ENCODE measurements at places on chromosomes 16 and 17.
A peak's percentile ranks its signal among the peaks of the same experiment; 100 is the strongest.

DNA sequence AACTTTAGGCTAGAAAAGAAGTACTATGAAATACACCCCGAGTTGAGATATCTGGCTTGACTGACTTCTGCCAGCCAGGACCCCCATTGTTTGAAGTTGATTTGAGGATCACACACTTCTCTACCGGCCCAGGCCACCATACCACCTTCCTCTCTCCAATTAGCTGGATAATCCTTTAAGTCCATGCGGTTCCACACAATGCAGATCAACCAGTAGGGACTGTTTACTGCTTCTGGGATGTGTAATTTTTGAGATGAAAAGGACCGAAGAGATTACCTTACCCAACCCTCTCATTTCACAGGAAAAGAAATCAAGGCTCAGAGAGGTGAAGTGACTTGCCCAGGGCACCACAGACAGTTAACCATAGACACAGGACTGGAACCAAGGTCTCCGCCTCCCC lies 20.5 kb downstream of the ERN1 start:
- DNase-seq = no peak

DNA sequence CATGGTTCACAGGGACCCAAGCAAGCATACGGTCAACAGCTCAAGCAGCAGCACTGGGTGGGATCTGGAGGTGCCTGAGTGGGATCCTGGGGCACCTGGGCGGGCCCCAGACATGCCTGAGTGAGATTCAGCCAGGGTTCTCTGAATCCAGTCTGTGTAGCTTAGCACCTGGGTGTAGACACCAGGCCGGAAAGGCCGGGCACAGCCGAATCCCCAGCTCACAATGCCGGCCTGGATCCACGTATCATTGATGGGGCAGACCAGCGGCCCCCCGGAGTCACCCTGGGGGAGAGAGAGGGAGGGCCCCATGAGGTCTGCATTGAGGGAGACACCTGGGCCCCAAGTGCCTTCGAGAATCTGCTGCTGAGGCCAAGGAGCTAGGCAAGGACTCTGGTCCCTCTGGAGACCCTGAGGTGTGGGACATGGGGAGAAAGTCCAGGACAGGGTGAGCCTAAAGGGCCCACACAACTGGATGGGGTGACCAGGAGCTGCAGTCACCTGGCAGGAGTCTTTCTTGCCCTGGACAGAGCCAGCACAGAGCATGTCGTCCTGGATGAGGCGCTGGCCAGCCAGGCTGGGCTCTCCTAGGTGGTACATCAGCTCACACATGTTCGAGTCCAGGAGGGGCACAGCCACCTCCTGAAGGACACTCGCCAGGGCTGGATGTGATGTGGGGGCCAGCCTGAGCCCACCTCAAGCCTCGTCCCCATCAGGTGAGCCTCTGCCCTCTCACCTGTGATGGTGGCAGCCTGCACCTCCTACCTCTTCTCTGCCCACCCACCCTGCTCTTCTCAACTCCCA lies 9.7 kb downstream of the ZG16B start:
- no peak for DNase-seq

DNA sequence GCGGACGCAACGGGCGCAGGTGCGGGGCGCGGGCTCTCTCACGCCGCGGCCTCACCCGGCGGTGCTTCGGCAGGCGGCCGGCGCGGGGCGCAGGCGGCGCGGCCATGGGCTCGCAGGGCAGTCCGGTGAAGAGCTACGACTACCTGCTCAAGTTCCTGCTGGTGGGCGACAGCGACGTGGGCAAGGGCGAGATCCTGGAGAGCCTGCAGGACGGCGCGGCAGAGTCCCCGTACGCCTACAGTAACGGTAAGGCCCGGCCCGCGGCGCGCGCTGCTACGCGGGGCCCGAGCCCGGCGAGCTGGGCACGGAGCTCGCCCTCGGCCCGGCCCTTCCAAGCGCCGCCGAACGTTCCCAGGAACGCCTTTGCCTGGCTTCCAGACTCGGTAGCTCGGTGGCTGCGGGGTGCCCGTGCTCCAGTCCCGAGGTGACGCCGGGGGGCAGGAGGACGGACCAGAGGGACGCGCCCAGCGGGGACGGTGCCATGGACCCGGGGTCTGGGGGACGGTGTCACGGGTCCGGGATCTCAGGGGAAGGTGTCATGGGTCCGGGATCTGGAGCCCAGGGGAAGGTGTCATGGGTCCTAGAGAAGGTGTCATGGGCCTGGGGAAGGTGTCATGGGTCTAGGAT lies 435 bp downstream of the RAB40C start:
- DNase-seq = peak; percentile 51

GRCh38 chr17:77214328-77214727 lies 73.6 kb downstream of the SEC14L1 start:
- no peak for DNase-seq

DNA sequence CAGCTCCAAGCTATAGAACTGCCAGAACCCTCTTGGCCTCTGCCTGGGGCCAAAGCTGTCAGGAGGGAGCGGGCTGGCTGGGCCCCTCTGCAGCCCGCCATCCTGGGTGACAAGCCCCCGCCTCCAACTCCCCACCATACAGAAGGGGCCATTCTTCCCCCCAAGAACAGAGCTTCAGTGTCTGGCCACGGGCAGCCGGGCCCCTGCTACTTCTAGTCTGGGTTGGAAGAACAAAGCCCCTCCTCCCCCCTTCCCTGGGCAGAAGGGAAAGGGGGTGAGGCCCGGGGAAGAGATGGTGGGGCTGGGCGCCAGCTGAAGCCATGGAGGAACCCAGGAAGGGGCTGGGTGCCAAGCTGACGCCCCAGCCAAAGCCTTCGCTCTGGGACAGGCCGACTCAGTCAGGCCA lies 9.0 kb downstream of the NAT9 start:
- DNase-seq = no peak

- DNase-seq = no peak
These were observed 9.0 kb upstream of the NKD1 start for GRCh38 chr16:50539053-50539695.

- DNase-seq = peak; percentile 78
These were observed 98.3 kb downstream of the PITPNC1 start for GRCh38 chr17:67475161-67475937.

DNA sequence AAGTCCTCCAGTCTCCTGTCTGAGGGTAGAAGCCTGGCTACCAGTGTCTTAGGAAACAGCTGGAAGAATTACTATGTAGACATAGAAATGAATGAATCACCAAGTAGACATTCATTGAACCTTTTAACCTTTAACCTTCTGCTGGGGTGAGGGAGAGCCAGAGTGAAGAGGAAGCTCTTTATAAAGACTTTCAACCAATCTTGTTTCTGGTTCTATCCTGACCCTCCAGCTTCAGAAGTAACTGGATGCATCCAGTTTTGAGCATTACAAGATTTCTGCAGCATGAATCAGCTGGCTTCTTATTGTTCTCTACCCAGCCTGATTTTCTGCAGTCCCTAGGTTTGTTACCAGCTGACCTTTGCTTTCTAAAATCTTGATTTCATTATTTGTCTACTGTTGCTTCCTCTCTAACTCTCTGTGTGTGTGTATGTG lies 8.5 kb downstream of the TEKT1 start:
- peak; percentile 13 for DNase-seq

DNA sequence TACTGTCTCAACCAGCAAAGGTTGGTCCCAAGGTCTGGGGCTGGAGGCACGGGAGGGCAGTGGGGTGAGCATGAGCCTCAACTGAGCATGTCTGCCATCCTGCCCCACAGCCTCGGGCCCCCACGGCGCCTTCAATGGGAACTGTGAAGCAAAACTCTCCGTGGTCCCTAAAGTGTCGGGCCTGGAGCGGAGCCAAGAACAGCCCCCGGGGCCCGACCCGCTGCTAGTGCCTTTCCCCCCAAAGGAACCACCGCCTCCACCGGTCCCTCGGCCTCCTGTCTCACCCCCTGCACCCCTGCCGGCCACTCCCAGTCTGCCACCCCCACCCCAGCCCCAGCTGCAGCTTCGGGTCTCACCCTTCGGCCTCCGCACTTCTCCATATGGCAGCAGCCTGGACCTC lies 4.2 kb downstream of the FBRS start:
- no peak for DNase-seq

GRCh38 chr17:80738020-80738808 lies 193.6 kb downstream of the RPTOR start:
- no peak for DNase-seq

DNA sequence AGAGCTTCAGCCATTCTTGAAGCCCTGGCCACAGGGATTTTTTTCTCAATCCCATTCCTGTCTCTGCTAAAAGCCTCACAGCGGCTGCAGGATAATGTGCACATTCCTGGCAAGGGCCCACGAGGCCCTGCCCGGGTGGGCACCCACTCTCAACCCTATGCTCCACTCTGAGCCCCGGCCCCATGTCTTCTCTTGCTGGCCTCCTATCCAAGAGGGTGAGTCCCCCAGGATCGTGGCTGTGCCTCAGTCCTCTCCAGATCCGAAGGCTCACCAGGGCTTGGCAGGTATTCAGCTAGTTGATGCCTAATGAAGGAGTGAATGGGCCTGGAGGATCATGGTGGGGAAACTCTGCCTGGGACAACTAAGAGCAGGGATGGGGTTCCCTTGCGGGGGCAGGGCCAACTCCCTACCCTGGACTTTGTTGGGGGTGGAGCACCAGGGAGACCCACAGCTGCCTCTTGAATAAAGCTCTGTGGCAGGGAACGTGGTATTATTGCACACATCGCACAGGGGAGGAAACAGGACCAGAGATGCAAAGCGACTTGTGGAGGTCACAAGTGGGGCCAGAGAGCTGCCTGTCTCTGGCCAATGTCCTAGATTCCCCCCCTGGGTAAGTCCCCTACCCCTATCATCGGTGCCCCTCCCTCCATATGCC lies 5.4 kb downstream of the ARHGAP27 start:
- DNase-seq = no peak

DNA sequence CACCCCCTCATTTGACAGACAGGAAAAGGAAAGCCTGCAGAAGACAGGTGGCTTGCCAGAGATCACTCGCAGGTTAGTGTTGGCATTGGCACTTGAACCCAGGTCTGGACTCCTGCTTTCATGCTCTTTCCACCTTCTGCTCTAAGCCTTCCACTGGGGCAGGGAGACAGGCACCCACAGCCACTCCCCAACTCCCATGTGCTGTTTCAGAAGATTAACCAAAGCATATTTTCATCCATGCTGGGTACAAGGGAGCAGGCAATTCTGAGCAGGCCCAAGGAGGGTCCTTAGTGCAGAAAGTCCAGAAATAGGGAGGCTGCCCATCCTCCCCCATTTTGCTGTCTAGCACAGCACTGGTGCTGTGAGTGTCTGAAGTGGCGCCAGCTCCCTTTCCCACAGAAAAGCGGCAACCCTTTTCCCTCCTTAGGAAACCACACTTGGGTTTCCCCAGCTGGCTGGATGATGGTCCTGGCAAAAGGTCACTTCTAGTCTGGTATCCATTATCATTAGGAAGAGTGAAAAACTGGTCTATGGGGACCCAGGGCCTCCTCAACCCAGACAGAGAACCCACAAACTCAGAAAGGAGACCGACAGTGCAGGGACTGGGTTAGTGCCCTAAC lies 2.0 kb upstream of the CAVIN1 start:
- DNase-seq = no peak

DNA sequence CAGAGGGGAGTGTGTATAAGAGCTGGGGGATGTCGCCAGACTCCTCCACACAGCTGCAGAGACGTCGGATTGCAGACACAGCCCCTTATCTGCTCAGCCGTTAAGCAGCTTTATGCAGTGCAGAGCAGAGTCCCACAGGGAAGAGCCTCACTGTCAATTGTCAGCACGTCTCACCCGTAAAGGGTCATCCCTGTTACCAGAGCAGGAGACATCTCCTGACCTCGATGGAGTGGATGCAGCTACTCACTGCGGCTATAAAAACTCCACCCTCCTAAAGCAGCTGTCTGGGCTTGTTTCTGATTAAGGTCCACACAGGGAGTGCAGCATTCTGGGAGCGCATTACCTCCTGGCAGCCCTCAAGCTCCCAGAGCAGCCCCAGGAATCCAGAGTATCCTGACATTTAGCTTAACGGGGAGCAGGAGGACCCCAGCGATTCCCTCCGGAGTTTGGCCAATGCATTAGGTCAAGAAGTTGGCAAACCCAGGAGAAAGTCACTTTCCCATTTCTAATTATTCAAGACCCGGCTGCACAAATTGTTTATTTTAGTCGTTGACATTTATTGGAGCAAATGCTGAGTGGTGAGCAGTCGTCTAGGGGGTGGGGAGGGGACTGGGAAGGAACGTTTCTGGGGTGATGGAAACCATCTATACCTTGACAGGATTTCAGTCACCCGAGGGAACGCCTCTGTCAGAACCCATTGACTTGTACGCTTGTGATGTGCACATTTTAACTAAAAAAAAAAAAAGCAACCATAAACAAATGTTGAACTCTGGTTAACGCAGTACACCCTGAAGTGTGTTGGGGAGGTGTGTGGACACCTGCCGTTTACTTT lies 100.0 kb upstream of the ZNF469 start:
- no peak for DNase-seq

GRCh38 chr17:67531291-67531690 lies 154.2 kb downstream of the PITPNC1 start:
- no peak for DNase-seq

DNA sequence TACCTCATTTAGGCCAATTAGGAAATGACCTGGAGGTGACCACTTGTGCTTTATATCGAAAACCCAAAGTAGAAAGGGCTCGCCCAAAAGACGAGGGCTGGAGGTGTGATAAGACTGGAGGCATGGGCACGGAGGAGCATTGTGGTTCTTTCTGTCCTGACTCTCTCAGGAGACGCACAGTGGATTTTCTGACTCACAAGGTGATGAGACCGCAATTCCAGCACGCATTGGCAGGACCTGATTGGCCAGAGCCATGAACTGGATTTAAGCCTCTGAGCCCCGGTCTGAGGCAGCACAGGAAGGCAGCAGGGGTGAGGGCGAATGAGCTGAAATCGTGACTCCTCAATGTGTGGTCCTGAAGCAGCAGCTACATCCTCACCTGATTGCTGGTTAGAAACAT lies 559.1 kb upstream of the SALL1 start:
- no peak for DNase-seq

DNA sequence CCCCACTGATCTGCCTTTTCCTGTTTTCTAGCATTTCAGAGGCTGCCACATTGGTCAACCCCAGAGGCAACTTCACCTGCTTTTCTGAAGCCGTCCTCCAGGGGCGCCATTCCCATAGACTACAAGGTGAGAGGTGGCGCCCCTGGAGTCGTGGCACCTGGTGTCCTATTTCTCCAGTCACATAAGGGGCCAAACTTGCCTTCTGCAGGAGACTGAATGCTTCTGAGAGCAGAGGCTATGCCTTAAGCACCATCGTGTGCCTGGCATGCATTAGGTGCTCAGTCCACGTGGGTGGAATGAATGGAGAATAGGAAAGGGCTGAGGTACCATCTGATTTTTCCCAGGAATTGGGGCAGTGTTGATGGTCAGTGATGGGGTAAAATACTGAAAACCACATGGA lies 164.8 kb downstream of the HAPSTR1 start:
- DNase-seq = peak; percentile 12

DNA sequence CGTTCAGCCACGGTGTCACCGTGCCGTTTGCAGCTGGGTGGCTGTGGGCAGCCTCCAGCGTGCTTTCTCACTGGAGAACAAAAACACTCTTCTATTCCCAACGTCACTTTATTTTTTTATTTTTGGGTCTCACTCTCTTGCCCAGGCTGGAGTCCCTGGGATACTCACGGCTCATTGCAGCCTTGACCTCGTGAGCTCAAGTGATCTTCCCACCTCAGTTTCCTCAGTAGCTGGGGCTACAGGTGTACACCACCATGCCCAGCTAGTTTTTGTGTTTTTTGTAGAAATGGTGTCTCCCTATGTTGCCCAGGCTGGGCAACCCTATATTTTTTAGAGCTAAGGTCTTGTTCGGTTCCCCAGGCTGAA lies 34.4 kb upstream of the ZC3H18 start:
- no peak for DNase-seq

- DNase-seq = no peak
These were observed 1.7 kb downstream of the STH start for GRCh38 chr17:46000757-46001156.

Measured in Caki2 (cell line).